Activated CD4-positive, CD25-positive, alpha-beta regulatory T cell treated with anti-CD3 and anti-CD28 coated beads, Interleukin-2, amount 50 U/mL, for 24 hours (primary cell): ENCODE measurements at places on chromosomes 2 and 18.

DNA sequence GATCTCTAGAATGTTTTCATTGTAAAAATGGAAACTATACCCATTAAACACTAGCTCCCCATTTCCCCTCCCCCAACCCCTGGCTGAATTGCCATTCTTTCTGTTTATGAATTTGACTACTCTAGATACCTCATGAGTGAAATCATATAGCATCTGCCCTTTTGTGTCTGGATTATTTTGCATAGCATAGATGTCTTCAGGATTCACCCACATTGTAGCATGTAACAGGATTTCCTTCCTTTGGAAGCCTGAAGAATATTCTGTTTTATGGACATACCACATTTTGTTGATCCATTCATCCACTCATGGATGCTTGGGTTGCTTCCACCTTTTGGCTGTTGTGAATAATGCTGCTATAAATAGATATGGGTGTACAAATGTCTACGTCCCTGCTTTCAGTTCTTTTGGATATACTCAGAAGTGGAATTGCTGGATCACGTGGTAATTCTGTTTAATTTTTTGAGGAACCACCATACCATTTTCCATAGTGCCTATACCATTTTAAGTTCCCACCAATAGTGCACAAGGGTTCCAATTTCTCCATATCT is 7.7 kb upstream of the ASB1 start:
- ATAC-seq, result no peak

GRCh38 chr2:69798909-69799526 is 30.4 kb upstream of the GMCL1 start:
- no peak for ATAC-seq

GRCh38 chr2:43341959-43342757 is 115.8 kb upstream of the ZFP36L2 start:
- no peak for ATAC-seq

GRCh38 chr2:62596061-62596921 is 90.3 kb upstream of the TMEM17 start:
- ATAC-seq, result no peak

DNA sequence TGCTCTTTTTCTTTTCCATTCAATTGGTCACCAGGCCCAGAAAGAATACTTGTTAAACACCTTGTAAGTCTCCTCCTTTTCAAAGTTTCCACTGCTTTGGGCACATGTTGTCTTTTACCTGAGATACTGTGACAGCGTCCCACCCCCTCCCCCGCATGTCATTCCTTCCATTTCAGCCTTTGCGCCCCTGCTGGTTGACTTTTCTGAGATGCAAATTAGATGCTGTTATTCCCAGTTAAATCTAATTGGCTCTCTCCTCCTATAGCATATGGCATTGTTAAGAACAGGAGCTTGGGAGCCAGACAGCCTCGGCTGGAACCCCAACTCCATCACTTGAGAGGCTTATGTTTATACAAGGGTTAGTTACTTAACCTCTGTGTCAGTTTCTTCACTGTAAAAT is 80.3 kb upstream of the GAREM1 start:
- ATAC-seq, result no peak

- peak; percentile 48 for ATAC-seq
Measured at GRCh38 chr2:233419602-233420391, 65.5 kb downstream of the DGKD start.

DNA sequence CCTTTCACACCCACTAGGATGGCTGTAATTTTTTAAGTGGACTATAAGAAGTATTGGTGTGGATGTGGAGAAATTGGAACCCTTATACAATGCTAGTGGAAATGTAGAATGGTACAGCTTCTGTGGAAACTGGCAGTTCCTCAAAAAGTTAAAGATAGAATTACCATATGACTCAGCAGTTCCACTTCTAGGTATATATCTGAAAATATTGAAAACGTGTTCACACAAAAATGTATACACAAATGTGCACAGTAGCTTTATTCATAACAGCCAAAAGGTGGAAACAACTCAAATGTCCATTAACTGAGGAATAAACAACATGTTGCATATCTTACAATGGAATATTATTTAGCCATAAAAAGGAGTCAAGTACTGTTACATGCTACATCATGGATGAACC is 17.7 kb downstream of the TANK start:
- no peak for ATAC-seq

DNA sequence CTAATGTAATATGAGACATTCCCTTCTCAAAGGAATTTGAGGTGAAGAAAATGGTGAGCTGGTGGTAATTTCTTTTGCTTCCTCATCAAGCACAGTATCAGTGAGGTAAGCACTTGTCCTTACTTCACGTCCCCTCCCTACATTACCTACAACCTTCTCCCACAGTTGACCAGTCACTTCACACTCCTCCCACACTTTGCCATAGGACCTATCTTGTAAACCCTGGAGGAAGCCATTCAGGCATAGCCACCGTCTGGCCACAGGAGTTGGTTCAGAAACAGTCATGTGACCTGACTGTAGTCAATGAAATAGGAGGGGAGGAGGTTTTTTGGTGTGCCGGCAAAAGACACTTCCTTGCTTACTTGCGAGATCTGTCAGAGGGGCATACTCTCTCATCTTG is 12.1 kb downstream of the ACOXL start:
- ATAC-seq, result no peak

GRCh38 chr2:200380091-200380561 is 73.6 kb downstream of the SPATS2L start:
- peak; percentile 37 for ATAC-seq

- no peak for ATAC-seq
Measured at GRCh38 chr18:46046126-46046525, 25.9 kb downstream of the PSTPIP2 start.

- ATAC-seq, result no peak
Measured at GRCh38 chr2:175500255-175500654, 318.7 kb upstream of the ATP5MC3 start.

GRCh38 chr18:48126240-48126639 is 195.8 kb upstream of the SMAD2 start:
- no peak for ATAC-seq
